Renal pelvis (tissue), 12 donors: ENCODE measurements at places on chromosomes 5 and 9.

GRCh38 chr5:13698885-13699284, 245.6 kb downstream of the DNAH5 start:
- DNase-seq = no peak

DNA sequence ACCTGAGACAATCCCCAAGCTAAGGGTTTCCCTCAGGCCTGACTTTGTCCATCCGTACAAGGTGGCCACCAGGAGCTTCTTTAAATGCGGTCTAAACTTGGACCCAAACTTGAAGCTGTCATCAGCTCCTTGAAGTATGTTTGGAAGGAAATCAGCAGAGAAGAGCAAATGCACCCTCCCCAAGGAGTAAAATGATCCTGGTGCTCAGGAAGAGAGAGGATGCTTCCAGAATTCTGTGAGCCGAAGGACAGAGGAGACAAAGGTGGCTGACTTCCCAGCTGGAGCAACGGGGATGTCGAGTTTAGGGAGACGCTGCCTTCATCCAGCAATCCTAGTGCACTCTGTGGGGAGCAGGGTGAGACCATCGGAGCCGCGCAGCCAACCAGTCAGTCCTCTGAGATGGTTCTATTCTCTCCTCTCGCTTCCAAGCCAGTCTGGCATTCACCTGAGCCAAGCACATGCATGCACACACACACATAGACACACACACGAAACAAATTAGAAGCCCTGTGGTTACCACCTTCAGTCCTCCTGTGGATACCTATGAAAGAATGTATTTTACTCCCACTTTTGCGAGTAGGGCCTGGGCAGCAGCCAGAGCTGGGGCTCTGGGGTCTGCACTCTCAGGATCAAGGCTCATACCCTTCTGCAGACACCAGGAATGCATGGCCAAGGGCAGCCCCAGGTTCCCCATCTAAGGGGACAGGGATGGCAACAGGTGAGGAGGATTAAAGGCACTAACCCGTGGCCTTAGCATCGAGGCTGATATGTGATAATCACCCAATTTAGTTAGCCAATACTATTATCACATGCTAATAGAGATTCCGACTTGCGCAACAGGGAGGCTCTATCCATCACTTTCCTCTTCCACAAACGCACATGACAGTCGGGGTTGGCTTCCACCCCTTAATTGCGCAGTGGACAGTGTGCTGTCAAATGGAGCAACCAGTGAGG, 75.8 kb downstream of the GTF3C4 start:
- no peak for DNase-seq

DNA sequence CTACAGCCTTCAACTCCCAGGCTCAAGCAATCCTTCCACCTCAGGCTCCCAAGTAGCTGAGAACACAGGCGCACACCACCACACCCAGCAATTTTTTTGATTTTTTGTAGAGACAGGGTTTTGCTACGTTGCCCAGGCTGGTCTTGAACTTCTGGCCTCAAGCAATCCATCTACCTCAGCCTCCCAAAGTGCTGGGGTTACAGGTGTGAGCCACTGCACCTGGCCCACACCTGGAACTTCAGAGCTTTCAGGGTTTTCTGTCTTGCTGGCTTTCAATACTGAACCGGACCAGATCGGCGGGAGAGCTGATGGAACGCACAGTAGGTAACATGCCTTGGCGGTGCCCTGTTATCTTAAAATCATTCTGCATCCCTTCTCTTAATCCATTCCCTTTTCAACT, 30.8 kb downstream of the IPPK start:
- no peak for DNase-seq

DNA sequence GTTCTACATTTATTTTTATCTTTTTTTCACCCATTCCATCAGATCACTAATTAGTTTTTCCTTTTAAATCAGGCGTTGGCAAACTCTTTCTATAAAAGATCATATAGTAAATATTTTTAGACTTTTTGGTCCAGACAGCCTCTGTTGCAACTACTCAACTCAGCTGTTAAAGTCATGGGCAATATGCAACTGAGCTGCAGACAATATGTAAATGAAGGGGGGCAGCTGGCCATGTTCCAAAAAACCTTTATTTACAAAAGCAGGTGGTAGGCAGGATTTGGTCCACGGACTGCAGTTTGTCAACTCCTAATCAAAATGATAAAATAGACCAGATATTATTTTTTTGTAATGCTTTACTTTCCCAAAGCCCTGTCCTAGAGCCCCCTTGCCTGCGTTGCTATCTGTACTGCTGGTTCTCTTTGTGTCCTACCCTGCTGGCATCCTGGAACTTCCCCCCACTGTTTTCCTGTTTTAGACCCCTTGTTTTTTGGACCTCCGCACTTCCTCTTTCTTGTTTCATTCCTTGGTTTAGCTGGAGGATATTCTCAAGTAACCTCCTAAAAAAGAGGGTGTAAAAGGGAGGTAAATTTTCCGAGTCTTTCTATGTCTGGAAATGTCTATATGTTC, 24.7 kb upstream of the TNFSF8 start:
- DNase-seq = no peak

- DNase-seq = no peak
These were observed 407.4 kb upstream of the TNC start for GRCh38 chr9:115525111-115526058.

GRCh38 chr5:140833993-140834392, at the start of gene PCDHA7:
Gene PCDHA7, plus strand, starts transcription at chr5:140834269. Its CDS starts 115 bp downstream, at chr5:140834384.
- peak; percentile 2 for DNase-seq

DNA sequence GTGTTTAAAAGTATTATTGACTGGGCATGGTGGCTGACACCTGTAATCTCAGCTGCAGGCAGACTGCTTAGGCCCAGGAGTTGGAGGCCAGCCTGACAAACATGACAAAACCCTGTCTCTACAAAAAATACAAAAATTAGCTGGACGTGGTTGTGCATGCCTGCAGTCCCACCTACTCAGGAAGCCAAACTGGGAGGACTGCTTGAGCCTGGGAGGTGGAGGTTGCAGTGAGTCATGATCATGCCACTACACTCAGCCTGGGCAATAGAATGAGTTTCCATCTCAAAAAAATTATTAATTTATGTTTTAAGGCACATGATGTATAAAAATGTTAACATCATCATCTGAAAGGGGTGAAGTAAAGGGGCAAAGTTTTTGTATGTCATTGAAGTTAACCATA, 49.7 kb upstream of the FNIP1 start:
- no peak for DNase-seq

DNA sequence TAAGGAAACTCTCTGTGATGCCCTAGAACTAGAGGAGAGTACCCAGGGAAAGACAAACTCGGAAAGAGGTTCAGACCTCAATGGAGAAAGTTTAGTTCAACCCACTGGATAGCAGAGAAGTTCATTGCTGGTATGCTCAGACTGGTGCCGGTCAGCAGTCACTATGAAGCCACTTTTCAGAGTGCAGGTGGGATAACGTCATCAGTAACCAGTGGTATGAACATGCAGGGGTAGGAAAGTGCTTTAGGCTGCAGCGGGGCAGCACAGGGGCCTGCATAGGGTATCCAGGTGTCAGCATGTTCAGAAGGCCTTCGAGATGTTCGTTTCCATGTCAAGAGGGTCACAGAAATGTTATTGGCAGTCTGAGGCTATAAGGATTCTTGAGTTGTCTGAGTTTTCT, 20.8 kb upstream of the ANKRD55 start:
- DNase-seq = no peak

DNA sequence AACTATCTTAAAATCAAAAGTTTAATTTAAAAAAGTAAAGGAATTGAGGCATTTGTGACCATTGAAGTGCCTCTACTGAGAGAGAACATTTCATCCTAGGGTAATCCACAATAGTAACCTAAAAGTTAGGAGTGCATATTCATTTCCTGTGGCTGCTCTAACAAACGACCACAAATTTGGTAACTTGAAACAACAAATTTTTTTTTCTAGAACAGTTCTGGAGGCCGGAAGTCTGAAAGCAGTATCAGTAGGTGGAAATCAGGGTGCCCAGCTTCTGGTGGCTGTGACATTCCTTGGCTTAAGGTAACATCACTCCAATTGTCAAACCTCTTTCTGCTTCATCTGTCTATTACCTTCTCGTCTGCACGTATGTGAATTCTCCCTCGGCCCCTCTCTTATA, 67.1 kb upstream of the SSBP2 start:
- no peak for DNase-seq

DNA sequence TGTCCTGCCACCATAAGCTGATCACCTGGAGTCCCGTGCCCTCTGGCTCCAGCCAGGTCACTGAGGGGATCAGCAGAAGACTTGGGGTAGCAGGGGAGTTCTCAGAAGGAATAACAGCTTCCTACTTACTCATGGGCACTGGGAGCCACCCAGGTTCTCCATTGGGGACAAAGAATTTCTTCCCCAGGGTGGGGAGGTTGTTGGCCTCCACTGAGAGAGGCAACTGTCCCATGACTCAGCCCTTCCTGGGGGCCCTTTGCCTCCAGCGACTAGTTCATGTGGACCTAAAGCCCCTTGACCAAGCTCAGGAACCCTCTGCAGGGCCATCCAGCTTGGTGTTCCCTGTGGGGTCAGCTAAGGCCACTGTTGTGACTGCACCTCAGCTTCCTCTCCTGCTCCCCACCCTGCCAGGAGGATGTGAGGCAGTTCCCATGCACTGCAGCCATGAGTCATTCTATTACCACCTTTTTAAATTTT, 175.0 kb downstream of the AUH start:
- DNase-seq = no peak

GRCh38 chr5:127705120-127705892, 2.1 kb downstream of the CCDC192 start:
- no peak for DNase-seq

- DNase-seq = no peak
These were observed 608.7 kb upstream of the FAM174A start for GRCh38 chr5:99926463-99926862.

- no peak for DNase-seq
These were observed 100.6 kb downstream of the HACD4 start for GRCh38 chr9:20930836-20931235.

DNA sequence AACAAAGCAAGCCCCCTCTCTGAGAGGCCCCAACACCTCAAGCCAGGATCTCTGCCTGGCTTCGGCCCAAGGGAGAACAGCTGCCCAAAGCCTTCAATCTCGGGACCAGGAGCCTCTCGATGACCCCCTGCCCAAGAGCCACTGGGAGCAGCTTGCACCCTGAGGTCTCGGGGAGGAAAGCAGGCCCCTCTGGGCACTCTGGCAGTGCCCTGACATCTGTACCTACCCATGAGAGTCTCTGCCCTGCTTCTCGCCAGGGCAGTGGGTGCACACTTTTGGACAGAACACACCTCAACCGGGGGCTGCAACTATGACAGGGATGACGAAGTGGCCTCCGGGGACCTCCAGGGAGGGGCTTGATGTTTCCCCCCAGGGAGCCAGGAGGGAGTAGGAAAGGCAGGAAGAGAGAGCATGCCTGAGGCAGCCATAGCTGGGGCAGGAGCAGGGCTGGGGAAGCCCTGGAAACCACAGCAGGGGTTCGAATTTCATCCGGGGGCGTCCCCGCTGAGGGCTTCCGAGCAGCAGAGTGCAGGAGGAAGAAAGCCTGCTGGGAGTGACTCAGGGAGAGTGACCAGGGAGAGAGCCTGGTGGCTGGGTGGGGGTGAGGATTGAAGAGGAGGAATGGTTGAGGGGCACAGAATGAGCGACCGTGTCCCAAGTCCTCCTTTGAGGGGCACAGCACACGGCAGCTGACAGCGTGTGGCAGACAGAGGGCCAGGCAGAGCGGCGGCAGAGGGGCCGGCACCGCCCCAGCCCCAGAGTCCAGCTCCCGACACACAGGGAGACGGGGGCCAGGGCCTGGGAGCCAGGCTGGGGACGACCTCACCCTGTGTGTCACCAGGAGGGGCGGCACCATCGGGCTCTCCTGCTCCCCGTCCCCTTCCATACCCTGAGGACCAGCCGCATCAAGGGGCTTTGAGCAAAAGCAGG, 1.8 kb downstream of the LPCAT1 start:
- no peak for DNase-seq

DNA sequence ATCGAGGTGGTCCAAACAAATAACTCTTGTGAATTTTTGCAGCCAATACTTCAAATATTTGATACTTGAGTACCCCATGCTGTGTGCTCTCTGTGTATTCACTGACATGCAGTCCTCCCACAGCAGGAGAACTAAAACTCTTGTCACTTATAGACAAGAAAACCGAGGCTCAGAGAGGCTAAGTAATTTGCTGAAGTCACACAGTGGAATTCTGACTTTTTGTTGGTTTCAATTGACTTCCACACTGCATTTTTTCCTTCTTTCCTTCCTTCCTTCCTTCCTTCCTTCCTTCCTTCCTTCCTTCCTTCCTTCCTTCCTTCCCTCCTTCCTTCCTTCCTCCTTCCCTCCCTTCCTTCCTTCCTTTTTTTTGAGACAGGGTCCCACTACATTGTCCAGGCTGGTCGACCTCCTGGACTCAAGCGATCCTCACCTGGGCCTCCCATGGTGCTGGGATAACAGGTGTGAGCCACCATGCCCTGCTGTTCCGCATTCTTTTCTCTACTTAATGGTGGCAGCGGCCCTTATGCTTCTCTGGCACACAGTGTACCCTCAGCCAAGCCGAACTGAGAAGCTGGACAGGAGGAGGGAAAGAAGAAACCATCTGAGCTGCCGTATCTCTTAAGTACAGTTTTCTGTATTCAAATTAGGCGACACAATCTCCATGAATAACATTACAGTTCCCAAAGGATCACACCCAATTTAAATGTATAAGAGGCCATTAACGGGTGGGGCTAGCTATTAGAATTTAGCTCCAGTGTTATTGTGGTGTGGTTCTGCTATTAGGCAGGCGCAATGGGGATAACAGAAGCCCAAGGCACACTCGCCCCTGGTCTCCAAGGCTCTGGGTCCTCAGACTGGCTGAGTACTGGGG, 38.4 kb upstream of the GRHPR start:
- no peak for DNase-seq

DNA sequence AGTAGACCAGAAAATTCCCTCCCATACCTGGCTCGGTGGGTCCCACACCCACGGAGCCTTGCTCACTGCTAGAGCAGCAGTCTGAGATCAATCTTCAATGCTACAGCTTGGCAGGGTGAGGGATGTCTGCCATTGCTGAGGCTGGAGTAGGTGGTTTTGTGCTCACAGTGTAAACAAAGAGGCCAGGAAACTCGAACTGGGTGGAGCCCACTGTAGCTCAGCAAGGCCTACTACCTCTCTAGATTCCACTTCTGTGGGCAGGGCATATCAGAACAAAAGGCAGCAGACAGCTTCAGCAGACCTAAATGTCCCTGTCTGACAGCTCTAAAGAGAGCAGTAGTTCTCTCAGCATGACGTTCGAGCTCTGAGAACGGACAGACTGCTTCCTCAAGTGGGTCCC, 5.6 kb upstream of the GZMA start:
- DNase-seq = no peak

DNA sequence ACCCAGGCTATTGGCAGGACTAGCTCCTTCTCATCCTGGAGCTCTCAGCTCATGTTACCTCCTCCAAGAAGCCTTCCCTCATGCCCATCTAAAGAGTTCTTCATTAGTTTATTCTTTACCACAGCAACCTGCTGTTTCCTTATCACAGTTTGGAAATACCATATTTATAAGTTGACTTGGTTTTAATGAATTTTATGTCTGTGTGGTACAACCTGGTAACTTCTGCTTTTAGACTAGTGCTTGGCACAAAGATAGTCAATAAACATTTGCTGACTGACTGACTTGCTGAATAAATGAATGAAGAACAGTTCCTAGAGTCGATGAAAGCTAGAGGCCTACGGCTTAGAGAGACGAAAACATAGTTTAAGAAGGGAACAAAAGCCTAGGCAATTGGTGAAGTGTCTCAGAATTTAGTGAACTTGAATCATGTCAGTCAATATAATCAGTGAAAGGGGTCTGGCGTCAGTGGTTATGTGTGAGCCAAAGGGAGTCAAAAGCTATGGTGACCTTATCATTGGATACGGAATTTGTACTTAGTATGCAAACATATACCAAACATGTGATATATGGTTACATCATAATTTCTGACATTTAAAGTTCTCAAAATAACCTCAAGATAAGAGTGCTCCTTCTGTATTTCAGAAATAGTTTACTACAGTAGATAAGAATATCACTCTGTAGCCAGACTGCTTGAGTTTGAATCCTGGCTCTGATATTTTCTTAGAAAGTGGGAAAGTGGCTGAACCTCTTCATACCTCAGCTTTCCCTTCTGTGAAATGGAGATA, 239.5 kb downstream of the MCTP1 start:
- DNase-seq = no peak
